ENCODE measurements at places on chromosomes 5 and 9.

GRCh38 chr5:143446535-143447226 is 43.2 kb upstream of the NR3C1 start:
- no peak for DNase-seq

- no peak for DNase-seq
Observed at GRCh38 chr5:152177626-152178349, 227.3 kb downstream of the NMUR2 start.

DNA sequence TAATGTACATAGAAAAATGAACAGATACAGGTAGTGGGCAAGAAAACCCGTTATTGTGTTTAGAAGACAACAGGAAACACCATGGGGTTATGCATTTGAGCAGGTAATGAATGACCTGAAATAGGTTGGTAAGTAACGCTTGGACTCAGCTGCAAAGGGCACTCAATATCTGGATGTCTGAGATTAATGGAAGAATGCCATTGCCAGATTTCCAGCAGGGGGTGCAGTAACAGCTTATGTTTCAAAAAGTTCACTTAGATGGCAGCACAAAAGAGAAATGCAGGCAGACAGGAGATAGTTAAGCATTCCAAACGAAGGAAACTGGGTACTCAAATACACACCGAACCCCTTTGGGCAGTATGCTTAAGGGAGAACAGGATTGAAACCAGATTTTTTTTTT is 285.5 kb upstream of the VLDLR start:
- DNase-seq: peak; percentile 21

DNA sequence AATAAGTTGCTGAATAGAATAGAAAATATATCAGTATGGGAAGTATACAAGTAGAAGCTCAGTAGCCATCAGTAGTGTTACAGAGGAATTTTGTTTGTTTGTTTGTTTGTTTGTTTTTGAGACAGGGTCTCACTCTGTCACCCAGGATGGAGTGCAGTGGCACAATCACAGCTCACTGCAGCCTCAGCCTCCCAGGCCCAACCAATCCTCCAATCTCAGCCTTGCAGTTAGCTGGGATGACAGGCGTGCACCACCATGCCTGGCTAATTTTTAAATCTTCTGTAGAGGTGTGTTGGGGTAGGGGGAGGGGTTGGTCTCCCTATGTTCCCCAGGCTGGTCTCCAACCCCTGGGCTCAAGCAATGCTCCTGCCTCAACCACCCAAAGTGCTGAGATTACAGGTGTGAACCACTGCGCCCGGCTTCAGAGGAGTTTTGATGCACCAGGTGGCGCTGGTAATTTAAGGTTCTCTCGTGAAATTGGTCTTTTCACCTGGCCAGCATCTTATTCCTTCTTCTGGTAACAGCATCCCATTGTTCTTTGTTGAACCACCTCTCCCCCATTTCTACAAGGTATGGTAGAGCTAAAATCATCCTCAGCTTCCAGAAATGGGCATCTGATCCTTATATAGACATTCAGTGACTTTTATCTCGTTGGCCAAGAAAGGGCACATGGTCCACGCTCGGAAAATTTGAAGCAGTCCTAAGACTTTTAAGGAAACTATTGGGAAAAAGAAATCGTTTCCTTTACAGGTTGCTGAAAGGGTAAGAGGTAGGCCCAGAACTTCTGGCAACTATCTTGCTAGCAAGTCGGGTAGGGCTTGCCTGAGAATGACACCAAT is 157.1 kb downstream of the ARRDC3 start:
- DNase-seq: peak; percentile 34

GRCh38 chr9:125701351-125701750 is 5.7 kb downstream of the MAPKAP1 start:
- no peak for DNase-seq

DNA sequence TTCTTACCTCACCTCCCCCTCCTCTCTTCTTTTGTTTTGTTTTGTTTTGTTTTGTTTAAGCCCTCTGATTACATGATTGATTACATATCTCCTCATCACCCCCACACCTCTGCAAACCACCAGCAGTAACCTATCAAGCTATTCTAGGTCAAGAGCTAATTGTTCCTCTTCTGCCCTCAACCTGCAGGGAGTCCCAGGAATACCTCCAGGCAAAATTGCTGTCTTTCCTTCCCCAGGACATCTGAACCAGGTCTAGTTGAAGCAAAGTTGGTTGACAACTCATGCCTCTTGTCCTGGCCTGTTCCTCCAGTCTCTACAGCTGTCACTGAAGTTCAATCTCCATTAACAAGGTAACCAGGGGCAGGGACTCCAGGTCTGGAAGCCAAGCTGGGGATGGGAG is 80.0 kb upstream of the PTGER4 start:
- no peak for DNase-seq

DNA sequence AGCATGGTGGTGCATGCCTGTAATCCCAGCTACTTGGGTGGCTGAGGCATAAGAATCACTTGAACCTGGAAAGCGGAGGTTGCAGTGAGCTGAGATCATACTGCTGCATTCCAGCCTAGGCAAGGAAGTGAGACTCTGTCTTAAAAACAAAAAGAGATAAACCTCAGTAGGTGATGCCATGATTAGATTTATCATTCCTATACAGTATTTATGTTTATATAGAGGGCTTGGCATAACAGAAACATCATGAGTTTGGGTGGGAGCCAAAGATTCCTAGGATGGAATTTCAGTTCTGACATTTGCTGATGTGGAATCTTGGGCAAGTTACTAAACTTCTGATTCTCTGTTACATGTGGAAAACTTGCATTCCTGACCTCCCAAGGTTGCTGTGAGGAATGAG is 22.3 kb downstream of the RFK start:
- no peak for DNase-seq

- DNase-seq: no peak
Observed at GRCh38 chr5:73327908-73328455, 120.6 kb downstream of the FOXD1 start.

- no peak for DNase-seq
Observed at GRCh38 chr5:154146409-154146808, 44.1 kb upstream of the GALNT10 start.

DNA sequence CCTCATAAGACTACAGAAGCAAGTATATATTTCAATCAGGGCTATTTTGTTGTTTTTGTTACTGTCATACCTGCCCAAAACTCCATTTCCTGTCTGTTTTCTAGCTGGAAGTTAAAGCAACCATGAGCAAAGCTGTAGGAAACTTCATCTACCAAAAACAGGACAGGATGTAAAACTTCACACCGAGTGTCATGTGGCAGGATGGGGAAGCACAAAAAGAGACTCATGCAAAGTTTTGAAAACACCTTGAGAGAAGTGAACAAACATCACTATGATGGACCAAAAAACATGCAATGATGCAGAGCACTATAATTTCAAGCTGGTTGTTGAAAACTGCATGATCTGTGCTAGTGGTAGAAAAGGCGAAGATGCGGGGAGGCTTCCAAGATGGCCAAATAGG is 6.3 kb upstream of the GZMA start:
- no peak for DNase-seq

GRCh38 chr5:157456301-157456700 is 3.7 kb upstream of the NIPAL4 start:
- DNase-seq: no peak

DNA sequence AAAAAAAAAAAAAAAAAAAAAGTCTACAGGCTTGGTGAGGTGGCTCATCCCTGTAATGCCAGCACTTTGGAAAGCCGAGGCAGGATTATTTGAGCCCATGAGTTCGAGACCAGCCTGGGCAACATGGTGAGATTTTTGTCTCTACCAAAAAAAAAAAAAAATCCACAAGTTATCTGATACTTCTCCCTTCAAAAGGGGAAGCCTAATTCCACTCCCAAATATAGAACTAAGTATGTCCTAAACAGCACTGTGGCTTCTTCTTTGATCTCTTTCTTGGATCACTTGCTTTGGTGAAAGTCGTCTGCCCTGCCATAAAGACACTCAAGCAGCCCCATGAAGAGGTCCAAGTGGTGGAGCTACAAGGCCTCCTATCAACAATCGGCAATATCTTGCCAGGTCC is 18.8 kb upstream of the STING1 start:
- DNase-seq: no peak

DNA sequence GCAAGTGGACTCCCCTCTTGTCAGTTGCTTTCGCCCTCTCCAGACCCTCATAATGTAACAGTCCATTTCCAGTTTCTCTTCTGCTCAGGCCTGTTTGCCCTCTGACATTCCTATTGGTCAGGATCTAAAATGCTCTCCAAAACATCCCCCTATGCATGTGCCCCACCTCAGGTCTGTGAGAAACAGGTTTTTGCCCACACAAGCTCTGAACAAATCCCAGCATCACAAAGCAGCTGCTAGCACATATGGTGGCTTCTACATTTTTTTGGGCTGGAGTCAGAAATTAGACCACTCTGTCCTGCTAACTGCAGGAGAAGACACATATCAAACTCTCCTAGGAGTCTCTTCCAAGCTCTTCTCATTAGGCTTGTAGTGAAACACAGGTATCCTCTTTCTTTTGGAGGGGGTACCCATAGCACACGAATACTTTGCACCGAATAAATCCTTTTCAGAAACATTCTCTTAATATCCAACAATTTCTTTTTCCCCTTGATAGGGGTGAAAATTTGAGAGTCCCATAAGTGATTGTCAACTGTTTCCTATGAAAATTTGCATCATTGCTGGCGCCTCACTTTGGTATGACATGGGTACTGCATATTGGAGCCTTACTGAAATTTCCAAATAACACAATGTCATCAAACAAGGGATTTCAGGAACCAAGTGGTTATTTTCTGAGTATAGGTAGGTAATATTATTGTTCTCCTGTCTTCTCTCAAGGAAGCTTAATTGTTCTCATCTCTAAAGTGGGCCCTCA is 19.3 kb upstream of the HSPA9 start:
- no peak for DNase-seq

DNA sequence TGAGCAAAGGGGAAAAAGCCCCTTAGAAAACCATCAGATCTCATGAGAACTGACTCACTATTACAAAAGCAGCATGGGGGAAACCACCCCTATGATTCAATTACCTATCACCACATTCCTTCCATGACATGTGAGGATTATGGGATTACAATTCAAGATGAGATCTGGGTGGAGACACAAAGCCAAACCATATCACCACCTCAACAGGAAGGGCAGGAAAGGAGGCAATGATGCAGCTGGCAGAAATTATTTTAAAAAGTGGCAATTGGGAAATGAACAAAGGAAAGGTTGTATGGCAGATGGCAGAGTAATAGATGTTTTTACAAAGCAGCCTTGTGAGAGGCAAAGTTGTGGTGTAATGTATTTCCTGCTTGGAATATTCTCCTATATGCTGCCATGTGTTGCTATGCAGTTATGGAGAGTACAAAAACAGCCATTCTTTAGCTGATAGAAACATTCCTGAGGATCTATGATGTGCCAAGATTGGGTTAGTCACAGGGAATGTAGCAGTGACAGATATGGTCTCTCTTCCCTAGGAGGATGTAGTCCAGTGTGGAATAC is 138.8 kb downstream of the SMC2 start:
- no peak for DNase-seq

DNA sequence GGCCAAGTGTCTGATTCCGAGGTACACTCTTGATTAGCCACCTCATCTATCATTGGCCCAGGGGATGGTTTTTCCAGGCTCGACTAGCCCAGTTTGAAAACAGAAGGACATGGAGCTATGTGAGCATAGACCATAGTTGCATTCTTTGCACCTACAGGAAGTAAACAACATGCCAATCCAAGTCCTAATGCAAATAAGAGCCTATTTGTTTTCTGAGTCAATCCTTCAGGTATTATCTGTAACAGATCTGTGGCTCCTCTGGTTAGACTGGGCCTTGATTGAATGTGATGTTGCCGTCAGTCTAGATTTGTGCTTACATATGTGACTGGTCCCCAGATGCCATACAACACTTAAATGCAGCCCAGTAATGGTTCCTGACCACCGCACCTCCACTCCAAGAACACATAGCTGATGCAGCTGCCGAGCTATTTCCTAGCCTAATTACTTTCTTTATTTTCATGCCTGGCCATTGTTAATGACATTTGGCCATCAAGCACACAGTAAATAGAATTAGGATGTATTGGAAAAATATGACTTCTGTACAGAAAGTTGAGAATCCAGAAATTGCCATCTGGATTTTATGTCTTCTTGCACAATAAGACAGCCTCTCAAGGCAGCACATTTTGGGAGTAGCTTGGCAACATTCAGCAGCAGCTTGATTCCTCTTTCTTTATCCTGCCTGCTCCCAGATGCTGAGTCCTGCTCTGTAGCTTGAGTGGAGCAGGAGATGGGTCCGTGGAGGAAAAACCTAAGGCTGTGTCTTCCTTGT is 29.5 kb upstream of the ARHGAP26 start:
- DNase-seq: no peak

DNA sequence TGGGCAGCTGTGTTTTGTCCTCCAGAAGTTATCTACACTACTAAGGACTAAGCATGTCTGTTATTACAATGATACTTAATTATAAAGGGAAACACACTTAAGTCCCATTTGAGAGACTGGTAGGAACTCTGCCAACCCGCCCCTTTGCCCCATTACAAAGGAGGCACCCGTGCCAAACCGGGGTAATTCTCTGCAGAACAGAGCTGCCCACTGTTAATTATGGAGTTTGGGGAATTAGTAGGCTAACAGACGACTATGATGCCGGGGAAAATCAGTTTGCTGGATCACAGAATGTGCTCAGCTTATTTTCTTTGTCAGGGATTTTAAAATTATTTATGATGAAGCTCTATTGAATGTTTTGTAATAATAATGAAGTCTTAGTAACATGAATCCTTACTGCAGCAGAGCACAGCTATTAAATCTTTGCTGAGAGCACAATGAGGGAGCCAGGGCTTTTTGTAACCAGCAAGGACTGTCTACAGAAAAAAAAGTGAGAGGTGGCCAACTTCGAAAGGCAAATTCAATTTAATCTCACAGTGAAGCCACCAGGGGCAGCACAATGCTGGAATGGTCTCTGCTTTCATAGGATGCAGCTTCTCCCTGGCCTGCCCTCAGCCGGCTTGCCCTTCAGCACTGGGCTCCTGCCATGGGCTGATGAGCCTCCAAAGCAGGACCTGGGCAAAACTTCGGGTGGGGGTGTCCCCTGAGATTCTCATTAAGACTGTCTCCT is 134.5 kb downstream of the GNAQ start:
- DNase-seq: peak; percentile 89

DNA sequence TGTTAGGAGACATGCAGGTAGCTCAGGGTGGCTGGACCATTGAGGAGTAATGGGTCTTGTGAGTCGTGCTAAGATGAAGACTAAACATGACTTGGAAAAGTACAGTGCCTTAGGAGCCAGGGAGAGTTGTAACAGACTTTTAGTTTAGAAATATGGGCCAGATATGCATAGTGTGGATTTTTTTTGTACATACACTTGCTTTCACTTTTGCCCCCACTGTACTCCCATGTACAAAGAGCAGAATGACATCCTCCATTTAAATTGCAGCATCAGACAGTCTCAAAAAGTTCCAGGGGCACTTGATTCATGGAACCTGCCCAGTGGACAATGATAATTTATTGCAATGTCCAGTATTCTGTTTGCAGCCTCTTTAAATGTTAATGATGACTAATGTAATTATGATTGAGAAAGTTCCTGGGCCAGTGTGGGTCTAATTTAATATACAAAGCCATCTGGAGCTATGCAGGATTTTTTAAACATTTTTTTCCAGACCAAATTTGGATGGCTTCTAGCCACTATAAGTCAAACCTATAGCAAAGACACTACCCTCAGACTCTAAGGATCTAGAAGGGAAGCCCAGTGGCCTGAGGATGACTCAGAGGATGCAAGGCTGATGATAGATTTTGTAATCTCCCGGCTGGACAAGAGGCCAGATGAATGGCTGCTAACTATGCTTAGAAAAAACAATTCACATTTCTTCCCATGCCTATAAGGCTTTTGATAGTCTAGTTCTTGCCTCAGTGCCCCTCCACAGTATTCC is 80.1 kb downstream of the TRPC7 start:
- DNase-seq: no peak

GRCh38 chr9:69996967-69997366 is 46.7 kb upstream of the MAMDC2 start:
- no peak for DNase-seq

- no peak for DNase-seq
Observed at GRCh38 chr5:150637245-150638052, 3.0 kb upstream of the SYNPO start.
